Mucosa of gallbladder (tissue), 1 donor: ENCODE measurements at places on chromosomes 3 and 15.

DNA sequence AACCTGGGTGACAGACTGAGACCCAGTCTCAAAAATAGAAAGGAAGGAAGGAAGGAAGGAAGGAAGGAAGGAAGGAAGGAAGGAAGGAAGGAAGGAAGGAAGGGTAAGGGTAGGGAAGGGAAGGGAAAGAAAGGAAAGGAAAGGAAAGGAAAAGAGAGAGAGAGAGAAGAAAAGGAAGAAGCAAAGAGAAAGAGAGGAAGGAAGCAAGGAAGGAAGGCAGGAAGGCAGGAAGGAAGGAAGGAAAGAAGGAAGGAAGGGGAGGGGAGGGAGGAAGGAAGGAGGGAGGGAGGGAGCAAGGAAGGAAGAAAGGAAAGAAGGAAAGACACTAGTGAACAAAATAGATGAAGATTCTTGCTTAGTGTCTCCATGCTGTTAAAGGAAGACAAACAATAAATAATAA is 129.1 kb downstream of the SHQ1 start:
- no peak for DNase-seq

DNA sequence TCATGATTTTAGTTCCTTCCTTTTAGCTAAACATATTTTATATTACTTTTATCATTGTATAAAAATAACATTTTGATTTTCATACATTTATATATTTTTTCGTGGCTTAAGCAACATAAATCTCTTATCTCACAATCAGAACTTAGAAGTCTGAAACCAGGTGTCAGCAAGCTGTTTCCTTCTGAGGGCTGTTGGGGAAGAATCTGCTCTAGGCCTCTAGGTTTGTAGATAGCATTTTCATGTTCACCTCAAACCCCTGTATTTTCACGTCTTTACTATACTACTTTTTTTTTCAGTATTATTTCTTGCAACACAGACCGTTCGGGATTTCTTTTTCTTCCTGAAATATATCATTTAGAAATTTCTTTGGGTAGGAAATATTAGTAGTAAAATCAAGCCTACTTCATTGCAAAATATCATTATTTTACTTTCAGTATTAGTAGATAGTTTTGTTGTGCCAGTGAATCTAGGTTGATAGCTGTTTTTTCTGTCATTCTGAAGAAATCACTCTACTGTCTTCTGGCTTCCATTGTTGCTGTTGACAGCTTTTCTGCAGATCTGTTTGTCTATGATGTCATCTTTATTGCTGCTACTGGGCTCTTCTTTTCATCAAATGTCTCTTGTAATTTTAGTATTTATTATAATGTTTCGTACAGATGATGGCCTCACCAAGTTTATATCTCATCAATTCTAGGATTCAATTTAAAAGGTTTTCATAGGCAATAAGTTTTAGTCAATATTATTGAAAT is 756.3 kb downstream of the VGLL3 start:
- no peak for DNase-seq

DNA sequence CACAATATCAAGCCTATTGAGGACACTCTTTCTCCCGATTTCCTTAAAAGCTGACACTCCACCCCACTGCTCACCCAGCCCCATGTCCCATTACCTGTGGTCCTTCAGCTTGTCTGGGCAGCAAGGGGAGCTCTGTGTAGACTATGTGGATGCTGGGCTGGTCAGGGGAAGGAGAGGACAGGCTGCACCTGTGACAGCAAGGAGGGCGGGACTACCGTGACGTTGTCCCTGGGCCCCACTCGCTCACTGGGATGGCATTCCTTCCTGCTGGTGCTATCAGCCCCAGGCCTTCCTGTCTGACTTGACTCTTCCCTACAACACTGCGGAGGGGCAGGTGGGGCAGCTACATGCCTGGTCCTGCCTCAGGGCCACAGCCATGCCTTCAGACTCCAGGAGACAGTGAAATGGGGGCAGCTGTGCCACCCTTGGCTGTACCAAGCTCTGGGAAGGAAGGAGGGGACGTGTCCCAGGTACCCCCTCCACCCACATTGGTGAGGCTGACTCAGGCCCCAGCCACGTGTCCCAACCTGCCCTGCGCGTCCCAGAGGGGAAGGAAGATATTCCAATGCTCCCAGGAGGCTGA is at the start of gene TMEM40:
TMEM40 (minus strand) TSS at position 163 of the 583 bp plus-strand sequence. CDS start 9,427 bp downstream, outside the sequence.
- DNase-seq, result no peak

GRCh38 chr15:54033869-54034458 is 55.7 kb downstream of the UNC13C start:
- DNase-seq, result no peak

GRCh38 chr3:45105855-45106671 is 40.1 kb downstream of the CDCP1 start:
- no peak for DNase-seq

DNA sequence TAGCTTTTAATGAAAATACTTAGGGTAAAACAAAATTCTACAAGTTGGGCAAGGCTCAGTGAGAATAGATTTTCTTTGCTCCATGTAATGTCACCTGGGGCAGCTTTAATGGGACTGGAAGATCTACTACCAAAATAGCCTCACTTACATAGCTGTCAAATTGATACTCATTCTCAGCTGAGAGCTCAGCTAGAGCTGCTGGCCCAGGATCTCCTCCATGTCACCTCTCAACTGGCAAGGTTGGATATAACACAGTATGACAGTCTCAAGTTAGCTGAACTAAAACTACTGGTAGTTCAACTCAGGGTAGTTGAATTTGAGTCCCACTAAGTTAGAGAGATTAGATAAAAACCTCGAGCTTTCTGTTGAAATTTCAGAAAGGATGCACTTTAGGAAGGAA is 218.5 kb upstream of the PLSCR5 start:
- no peak for DNase-seq

- no peak for DNase-seq
Observed at GRCh38 chr3:61157414-61157813, 93.8 kb downstream of the FHIT start.

- no peak for DNase-seq
Observed at GRCh38 chr3:99418209-99418635, 220.2 kb upstream of the COL8A1 start.
